ENCODE measurements at places on chromosomes 1 and 21. TPM values are rescaled to one million over a fixed set of nuclear protein-coding genes. Genes with fewer than 3 reads are reported as not detected.

The RNU1-3 gene
- total RNA-seq = under 0.01 TPM

The NCAM2 gene
- 8.5 TPM for total RNA-seq

The CAMTA1 gene
- total RNA-seq = 45.5 TPM

The DMAP1 gene
- 23.6 TPM for total RNA-seq

The DIO1 gene
- total RNA-seq = not detected

The PTPN22 gene
- total RNA-seq = 0.33 TPM

The MYCL gene
- under 0.01 TPM for total RNA-seq

The NEGR1 gene
- 3.1 TPM for total RNA-seq

The PAFAH2 gene
- 11.7 TPM for total RNA-seq

The FCRLB gene
- total RNA-seq = 0.77 TPM

The RNU1-2 gene
- total RNA-seq = 3,997 TPM

The L1TD1 gene
- 0.26 TPM for total RNA-seq

The BSND gene
- not detected for total RNA-seq

The PADI1 gene
- not detected for total RNA-seq

The DNALI1 gene
- 5.0 TPM for total RNA-seq

The CD1B gene
- not detected for total RNA-seq

The RBM11 gene
- total RNA-seq = 0.17 TPM

The EXTL1 gene
- total RNA-seq = 0.33 TPM

The LYPD8 gene
- total RNA-seq = not detected

The OR2T2 gene
- not detected for total RNA-seq

The GLRX2 gene
- total RNA-seq = 3.3 TPM

The TNFRSF9 gene
- total RNA-seq = under 0.01 TPM

The GSTM1 gene
- total RNA-seq = not detected

The CD48 gene
- under 0.01 TPM for total RNA-seq

The RGS8 gene
- not detected for total RNA-seq

The CFAP107 gene
- total RNA-seq = under 0.01 TPM

The PCSK9 gene
- total RNA-seq = 1.0 TPM

The TNFSF4 gene
- total RNA-seq = 1.3 TPM

Measured in fibroblast of lung (primary cell).